ENCODE measurements at places on chromosomes 5 and 9.
A peak's percentile ranks its signal among the peaks of the same experiment; 100 is the strongest.

GRCh38 chr9:6079386-6079785, 64.0 kb upstream of the RANBP6 start:
- DNase-seq, result no peak

DNA sequence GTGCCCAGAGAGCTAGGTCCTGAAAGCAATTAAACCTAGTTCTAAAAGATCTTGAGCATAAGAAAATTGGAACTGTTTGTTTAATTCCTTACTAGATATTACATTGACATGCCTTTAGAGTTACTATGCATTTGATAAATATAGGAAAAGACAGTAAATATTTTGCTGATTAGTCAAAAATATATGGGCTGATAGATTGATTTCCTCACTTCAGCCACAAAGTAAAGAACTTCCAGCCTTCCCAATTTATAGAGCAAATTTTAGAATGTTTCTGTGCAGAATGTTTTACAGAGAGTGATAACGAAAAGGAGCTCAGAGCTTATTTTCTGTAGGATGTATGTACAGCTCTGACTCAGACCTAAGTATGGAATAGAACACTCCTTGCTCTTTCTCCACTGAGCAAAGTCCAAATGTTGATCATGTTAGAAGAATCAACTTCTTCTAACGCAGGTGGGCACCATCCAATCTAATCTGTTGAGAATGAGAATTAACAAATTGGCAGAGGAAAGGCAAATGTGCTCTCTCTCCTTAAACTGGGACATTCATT, 72.9 kb upstream of the PAM start:
- peak; percentile 41 for DNase-seq

GRCh38 chr5:77400645-77401044, 91.5 kb downstream of the WDR41 start:
- DNase-seq, result no peak

DNA sequence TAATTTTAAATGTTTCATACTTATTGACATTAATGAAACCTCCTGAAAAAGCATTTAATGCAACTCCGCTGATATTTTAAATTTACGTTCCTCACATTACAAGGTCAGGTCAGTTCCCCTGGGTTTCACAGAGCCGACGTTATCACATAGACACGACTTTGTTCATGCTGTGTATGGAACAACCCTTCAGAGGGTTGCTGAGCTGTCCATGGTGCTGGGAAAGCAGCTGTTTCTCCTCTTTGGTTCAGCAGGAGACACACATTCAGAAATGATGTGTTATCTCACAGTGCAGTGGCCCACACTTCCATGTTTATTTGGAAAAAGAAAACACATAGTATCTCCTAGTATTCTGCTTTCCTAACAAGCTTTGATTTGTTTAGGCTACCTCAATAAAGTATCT, 53.5 kb downstream of the PPP2R2B start:
- peak; percentile 12 for DNase-seq

- no peak for DNase-seq
Measured at GRCh38 chr5:55143624-55144023, 16.3 kb upstream of the GPX8 start.

- no peak for DNase-seq
Measured at GRCh38 chr5:173812811-173813550, 75.2 kb upstream of the CPEB4 start.

DNA sequence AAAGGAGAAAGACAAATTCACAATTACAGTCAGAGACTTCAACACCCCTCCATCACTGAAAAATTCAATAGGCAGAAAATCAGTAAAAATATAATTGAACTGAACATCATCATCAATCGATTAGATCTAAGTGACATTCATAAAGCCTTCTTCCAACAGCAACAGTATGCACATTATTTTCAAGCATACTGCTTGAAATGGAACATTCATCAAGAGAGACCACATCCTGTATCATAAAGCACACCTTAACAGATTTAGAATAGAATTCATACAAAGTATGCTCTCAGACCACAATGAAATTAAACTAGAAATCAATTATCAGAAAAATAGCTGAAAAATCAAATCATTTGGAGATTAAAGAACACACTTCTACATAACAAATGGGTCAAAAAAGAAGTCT, 39.1 kb downstream of the ERMP1 start:
- DNase-seq, result no peak

DNA sequence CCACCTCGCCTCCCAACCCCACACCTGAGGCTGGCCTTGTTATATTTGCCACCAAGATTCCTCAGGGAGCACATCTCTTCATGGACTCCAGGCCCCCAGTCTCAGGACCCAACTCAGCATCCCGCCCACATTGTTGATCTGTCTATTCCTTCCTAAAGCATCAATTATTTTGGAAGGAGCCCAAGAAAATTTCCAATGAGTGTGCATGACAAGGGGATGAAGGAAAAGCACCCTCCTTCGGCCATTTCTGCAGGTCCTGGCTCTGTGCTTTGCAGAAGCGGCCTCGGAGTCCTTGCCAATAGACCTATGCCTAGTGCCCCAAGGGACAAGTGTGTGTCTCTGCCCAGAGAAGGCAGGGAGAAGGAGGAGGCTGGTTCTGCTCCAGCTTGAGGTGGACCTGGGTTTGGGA, 273.2 kb downstream of the GADD45G start:
- no peak for DNase-seq

GRCh38 chr9:72390907-72391306, 25.9 kb upstream of the ZFAND5 start:
- DNase-seq, result no peak

GRCh38 chr5:107812570-107813141, 141.9 kb upstream of the EFNA5 start:
- DNase-seq, result peak; percentile 78

DNA sequence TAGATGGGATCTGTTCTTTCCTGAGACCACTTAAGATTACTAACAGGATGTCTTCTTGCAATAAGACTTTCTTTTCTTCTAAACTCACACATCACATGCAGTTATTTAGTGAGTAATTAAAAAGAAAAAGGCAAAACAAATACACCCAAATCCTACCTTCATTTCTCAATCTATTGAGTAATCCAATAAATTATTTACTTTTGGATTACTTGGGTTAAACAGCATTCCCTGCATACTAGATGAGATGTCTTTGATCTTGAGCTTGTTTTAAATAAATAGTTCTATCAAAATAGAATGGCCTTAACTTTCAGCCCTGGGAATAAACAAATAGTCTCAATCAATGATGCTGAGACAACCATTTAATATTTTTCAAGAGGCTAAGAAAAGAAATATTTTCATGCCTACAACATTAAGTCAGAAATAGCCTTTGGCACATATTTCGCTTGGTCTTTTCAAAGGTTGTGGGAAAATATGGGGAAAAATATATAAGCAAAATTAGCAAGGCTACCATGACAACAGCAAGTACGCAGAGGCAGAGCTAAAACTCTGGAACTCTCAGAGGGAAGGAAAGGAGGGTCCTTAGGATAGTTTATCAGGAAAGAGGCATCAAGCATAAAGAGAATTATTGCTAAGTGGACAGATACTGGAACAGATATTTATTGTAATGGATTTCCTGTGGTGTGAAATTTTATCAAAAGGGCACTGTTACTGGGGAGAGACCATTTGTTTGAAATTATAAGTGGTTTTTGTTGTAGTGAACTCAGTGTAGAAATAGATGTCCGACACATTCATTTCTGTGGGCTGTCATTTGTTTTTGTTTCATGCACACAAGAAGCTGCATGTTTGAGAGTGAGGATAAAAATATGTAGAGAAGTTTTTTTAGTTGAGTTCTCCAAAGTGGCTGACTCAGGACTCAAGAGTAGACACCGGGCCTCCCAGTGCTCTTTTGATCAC, 70.2 kb upstream of the CDH6 start:
- DNase-seq, result peak; percentile 56

DNA sequence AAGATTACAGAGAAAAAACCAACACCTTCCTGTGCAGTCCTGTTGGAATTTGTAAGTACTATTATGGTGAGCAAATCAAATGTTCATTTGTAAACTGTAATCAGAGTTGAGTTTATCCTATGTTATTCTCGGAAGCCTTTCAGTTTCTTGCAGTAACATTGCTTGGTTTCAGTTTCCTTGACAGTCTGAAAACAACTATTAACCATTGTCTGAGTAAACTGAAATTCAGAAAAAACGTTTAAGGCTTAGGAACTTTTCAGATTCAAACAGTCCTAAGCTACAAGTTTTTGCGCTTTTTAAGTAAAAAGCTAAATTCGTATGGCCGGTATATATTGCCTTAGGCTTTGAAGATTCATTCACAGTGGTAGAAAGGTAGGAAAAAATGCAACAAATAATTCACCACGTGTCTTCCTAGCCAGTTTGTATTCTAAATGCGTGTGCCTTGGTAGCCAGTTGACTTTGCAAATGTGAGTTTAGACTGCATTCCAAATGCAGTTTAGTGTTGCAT, 2.5 kb downstream of the GPBP1 start:
- DNase-seq, result peak; percentile 72

GRCh38 chr9:7974335-7974960, 174.9 kb upstream of the DMAC1 start:
- no peak for DNase-seq

- no peak for DNase-seq
Measured at GRCh38 chr5:40991981-40992559, 79.1 kb downstream of the MROH2B start.

DNA sequence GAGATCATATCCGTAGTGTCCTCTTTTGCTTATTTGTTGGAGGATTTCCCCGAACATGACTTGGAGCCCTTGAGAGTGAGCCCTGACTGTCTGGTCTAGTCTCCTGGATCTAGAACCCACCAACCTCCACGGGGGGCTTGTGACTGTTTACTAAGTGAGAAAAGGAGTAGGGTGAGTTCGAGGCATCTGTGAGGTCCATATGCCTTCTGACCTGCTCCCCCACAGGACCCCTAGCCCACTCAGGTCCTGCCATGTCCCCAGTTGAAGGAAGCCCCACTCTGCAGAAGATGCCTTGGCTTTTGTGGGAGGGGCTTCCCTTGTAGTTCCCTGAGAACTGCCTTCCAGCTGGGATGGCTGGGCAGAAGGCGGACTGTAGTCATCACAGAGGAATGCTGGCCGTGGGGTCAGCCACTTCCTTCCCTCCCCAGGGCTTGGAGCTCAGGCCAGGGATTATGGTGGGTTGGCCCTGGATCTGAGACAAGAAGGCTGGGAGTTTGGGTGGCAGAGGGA, 7.0 kb upstream of the IRF1 start:
- peak; percentile 88 for DNase-seq

DNA sequence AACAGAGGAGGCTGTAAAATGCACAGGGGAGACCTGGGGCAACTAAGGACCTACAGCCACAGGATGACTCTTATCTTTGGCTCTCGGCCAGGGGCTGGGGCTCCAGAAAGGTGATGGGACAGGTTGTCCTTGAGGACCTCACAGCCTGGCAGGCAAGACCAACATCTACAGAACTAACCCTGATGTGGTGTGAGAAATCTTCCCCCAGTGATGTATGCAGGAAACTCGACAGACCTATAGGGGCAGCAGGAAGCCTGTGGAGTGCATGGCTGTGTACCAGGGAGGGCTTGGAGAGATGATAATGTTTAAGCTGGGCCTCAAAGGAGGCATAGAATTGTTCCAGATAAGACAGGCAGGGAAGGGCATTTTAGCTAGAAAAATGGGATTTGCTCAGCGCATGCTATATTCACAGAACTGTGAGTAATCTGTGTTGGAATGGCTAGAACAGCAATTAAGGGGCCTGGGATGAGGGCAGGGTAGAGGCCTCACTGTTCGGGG, 68.5 kb upstream of the SLC25A51 start:
- peak; percentile 42 for DNase-seq

DNA sequence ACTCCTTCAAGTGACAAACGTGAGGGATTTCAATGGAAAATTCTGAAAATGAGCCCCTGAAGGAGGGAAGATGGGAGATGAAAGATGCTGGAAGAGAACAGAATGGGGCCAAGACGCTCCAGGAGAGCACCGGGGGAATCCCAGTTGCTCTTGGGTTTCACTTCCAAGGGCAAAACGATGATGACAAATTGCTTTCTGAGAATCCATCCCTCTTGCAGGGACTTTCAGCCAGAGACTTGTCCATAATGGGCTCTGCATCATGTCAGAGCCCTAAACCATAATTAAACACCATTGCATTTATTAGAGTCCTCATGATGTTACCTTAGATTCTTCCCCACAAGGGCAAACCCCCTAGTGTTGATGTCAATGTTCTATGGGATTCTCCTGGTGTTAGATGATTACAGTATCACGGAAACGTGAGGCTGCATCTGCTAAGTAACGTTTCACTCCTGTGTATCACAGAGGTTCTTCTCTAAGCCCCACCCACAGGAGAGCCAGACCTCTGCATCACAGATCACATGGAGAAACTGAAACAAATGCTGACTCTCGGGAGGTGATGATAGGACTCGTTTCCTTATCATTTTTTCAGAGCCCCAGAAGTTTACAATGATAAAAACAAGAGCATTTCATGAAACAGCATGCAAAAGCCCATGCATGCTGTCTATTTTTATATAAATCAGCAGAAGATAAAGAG, 114.4 kb downstream of the TENT4A start:
- no peak for DNase-seq

DNA sequence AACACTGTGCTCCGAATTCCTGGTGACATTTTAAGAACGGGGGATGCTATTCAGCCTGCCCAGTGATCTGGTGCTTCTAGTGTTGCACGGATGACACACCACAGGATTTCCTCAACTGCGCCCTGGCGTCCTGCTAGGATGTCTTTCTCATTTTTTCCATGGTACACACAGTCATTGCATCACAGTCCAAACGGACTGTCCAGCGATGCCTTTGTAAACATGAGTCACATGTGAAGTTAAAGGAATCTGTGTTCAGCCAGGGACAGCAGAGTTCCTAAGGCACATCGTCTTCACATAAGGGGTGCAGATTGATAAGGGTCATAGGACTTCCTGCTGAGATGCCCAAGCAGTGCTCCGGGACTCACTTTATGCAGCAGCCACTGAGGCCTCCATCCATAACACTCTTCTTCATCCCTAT, 9.3 kb upstream of the PTPN3 start:
- DNase-seq, result peak; percentile 43

DNA sequence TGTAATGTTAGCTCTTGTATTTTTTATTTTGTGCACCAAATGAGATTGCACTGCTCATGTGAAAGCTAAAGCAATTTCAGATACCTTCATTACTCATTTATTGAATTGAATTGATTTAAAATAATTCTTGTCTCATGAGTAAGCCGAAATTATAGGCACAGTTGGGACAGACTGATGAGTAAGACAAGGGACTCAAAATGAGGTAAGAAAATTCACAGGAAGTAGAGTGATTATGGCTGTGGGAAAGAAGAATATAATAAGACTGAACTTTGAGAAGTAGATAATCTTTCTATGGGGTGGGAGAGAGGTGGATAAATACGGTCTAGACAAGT, 51.1 kb downstream of the NUDT12 start:
- DNase-seq, result peak; percentile 66

DNA sequence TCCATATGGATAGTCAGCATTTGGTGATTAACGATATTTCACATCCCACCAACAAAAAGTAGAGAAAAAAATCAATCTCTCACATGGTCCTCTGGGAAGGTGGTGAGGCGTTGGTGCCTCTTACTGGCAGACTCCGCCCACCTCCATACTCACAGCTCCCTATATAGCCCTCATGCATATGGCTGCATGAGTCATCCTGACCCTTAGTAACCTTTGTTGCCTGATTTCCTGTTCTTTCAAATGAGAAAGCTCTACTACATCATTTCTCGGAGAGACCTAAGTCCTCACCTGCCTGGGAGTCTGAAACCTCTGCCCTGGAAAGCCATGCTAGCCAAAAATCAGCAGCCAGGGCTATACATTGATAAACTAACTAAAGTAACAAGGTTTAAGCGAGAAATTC, 33.3 kb upstream of the ABCA1 start:
- peak; percentile 88 for DNase-seq
